Stimulated activated CD8-positive, alpha-beta memory T cell treated with anti-CD3 and anti-CD28 coated beads, Interleukin-4, amount 100 ng/mL, for 48 hours (primary cell): ENCODE measurements at places on chromosomes 1 and 21.

- DNase-seq: no peak
Observed at GRCh38 chr1:19254416-19254815, 2.8 kb downstream of the MRTO4 start.

DNA sequence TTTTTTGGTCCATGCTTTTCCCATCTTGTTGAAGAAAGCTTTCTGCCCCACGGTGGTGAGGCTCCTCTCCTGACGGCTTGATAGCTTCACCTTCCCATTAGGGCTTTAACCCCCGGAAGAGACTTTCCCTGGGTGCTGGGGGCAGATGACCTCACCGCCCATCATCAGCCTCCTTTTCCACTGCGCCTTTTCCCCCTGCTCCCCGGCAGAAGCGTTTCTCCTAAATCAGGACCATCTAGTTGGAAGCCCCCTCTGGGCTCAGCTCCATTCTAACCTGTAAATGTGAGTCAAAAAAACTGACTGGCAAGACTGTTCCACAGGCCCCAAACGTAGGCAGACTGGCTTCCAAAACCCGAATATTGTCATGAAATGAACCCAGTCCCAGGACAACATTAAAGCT lies 6.7 kb downstream of the POFUT2 start:
- DNase-seq: no peak

DNA sequence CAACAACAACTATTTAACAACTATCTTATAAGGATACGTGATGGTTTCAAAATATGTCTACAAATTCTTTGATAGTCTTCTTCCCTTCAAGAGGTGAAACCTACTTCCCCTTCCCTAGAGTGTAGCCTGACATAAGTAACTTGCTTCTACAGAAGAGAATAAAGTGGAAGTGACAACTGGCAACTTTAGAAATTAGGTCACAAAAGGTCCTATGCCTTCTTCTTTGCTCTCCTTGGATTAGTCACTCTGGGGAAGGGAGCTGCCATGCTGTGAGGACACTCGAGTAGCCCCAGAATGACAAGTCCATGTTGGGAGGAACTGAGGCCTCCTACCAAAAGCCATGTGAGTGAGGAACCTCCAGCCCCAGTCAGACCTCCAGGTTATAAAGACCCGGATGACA lies 19.2 kb downstream of the EFCAB14 start:
- DNase-seq: no peak

GRCh38 chr1:41902664-41903063 lies 16.1 kb downstream of the HIVEP3 start:
- no peak for DNase-seq

GRCh38 chr1:45230537-45230936 lies 24.1 kb upstream of the ZSWIM5 start:
- DNase-seq: no peak

DNA sequence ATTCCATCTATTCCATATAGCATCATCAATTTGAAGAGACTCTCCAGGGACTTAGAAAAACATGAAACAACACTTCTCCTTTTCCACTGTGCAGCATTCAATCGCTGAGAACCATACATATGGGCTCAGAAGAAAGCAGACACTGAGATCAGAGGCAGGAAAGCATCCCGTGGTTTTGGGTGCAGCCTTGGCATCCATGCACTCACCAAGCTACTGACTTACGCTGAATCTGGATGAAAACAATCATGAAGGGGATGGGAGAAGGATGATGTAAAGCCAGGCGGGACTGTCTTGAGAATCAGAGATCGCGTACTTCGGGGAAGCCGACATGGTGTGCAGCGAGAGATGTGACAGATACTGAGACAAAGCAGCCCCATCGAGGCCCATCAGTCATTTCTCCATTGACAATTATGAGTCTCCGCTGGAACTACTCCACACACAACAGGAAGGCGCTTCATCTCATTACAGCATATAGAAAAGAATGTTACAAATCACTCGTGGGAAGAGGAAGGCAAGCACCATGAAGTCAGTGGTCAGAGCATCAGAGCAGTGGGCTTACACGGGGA lies 2.3 kb upstream of the TIAM1 start:
- no peak for DNase-seq
